ENCODE measurements at places on chromosomes 2 and 18.

DNA sequence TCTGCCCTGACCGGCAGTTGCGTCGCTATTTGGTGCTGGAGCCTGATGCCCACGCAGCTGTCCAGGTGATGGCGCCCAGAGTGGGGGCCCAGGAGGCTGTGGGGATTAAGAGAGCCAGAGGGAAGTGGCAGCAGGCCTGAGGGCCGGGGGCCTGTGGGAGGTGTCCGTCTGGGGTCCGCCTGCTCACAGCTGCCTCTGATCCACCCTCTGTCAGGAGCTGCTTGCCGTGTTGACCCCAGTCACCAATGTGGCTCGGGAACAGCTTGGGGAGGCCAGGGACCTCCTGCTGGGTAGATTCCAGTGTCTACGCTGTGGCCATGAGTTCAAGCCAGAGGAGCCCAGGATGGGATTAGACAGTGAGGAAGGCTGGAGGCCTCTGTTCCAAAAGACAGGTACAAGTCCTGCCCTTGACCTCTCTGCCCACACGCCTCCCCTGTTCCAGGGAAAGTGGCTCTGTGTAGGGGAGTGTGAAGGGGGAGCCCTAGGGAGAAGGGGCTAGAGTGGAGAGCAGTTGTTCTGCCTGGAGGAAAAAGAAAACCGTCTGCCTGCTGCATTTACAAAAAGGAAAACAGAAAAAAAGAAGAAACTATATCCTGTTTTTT is 11.6 kb downstream of the STK11IP start:
- DNase-seq: no peak

- DNase-seq: no peak
Observed at GRCh38 chr2:3489764-3490115, 29.6 kb downstream of the ADI1 start.

- DNase-seq: no peak
Observed at GRCh38 chr2:46481198-46482193, 2.1 kb downstream of the TMEM247 start.

DNA sequence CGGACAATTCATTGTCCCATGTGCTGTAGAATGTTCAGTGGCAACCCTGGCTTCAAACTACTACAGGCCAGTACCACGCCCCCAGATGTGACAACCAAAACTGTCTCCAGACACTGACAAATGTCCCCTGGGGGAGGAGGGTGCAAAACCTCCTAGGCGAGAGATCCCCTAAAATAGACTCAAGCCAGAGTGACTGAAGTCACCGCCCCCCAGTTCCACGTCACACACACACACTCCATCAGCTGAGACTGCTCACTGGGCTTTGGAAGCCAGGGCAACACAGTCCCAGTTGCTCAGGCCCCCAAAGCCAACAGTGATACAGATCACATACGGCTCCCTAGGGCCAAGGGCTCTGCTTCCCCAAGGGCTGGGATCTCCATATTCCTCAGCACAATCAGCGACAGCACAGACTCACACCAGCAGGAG is 19.1 kb downstream of the HDAC4 start:
- DNase-seq: no peak

DNA sequence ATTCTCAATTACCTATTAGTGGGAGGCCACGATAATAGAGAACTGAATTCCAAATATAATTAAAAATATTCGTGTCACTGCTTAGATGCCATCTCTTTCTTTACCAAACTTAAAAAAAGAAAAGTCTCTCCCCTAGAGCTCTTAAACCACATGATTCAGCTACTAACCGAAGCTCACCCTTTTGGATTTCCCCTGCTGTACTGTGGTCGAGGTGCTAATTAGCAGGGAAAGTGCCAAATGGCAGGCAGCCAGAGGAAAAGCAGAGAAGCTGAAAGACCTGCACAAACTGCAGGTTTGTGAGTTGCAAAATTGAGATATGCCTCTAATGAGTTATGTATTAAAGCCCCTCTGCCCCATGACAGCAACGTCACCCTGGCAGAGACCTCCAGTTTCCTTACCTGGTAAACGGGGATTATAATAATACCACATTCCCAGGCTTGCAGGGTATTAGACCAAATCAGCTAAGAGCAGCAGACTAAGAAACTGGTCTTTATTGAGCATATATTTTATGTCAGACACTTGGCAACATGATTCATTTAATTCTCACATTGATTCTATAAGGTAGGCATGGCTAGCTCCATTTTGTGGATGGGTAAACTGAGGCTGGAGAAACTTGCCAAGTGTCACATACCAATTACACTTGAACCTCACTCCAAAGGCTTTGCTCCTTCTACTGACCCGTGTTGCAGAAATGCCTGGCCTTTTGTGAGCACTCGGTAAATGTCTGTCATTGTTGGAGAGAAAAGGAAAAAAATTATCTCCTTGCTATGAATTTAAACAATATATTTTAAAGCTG is 259.7 kb downstream of the LPIN1 start:
- peak; percentile 26 for DNase-seq

GRCh38 chr2:73779467-73780236 is at the start of gene DUSP11:
TSS of gene DUSP11 (minus strand) at chr2:73780103. CDS start at chr2:73779974, 129 bp downstream.
- DNase-seq: peak; percentile 98

GRCh38 chr2:212414767-212415211 is 123.8 kb downstream of the ERBB4 start:
- no peak for DNase-seq

Measured in ELF-1 (cell line).